Renal pelvis (tissue), 12 donors: ENCODE measurements at places on chromosomes 5 and 9. TPM values are rescaled to one million over a fixed set of nuclear protein-coding genes. Genes with fewer than 3 reads are reported as not detected.

Gene TUSC1
- 17.4 TPM for polyA plus RNA-seq

Gene ZNG1F
- 10.4 TPM for polyA plus RNA-seq

Gene MED10
- 35.2 TPM for polyA plus RNA-seq

DNA sequence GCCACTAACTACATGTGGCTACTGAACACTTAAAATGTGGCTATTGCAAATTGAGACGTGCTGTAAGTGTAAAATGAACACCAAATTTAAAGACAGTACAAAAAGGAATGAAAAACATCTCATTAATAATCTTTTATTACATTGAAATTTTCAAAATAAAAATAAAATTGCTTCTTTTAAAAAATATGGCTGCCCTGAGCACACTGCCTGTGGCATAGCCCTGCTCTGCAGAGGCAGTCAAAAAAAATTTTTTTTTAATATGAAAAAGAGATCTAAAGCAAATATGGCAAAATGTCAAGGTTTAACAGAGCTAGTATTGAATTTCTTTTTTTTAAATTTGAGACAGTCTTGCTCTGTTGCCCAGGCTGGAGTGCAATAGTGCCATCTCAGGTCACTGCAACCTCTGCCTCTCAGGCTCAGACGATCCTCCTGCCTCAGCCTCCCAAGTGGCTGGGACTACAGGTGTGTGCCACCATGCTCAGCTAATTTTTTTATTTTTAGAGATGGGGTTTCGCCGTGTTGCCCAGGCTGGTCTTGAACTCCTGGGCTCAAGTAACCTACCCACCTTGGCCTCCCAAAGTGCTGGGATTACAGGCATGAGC lies 25.6 kb downstream of the CARNMT1 start:
- no peak for DNase-seq

GRCh38 chr9:131483319-131484050 lies 19.2 kb upstream of the POMT1 start:
- DNase-seq = no peak

GRCh38 chr9:136644343-136644592 lies 18.4 kb upstream of the EGFL7 start:
- DNase-seq = no peak

DNA sequence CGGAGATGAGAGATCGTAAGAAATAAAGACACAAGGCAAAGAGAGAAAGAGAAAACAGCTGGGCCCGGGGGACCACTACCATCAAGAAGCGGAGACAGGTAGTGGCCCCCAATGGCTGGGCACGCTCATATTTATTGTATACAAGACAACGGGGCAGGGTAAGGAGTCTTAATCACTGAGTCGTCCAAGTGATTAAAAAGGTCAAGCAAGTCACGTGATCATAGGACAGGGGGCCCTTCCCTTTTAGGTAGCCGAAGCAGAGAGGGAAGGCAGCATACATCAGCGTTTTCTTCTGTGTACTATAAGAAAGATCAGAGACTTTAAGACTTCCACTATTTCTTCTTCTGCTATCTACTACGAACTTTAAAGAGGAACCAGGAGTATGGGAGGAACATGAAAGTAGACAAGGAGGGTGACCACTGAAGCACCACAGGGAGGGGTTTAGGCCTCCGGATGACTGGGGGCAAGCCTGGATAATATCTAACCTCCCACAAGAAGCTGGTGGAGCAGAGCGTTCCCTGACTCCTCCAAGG lies 24.6 kb upstream of the QSOX2 start:
- DNase-seq = no peak

- DNase-seq = no peak
Measured at GRCh38 chr9:81683238-81683637, 6.1 kb downstream of the TLE1 start.

DNA sequence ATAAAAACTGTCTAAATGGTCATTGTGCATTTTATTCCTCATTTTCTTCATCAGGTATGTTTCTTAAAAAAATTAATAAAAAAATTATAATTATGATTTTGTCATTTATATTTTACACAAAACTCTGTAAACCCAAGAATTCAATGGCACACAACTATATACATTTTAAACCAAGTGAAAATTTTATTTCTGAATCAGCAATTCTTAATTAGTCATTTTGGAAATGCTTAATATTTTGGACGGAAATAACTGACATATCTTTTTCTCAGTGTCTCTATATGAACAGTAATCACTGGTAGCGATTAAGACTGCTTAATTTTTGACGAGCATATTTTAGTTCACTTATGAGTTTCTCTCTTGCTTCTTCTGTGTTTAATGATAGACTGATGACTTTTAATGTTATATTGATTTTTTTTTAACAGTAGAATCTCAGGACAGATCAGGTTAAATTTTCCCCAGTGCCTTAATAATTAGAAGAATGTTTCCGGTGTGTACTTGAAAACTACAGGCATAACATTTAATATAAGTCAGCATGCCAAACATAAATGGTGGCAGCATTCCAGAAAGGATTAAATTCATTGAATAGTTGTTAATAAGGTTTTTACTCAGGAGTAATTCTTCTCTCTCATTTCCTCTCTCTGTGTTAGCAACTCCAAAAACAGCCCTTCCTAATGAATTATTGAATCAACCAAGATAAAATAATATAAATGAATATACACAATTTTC lies 644.7 kb upstream of the CDH6 start:
- DNase-seq = no peak

GRCh38 chr9:127873223-127873691 lies 4.2 kb downstream of the AK1 start:
- no peak for DNase-seq

DNA sequence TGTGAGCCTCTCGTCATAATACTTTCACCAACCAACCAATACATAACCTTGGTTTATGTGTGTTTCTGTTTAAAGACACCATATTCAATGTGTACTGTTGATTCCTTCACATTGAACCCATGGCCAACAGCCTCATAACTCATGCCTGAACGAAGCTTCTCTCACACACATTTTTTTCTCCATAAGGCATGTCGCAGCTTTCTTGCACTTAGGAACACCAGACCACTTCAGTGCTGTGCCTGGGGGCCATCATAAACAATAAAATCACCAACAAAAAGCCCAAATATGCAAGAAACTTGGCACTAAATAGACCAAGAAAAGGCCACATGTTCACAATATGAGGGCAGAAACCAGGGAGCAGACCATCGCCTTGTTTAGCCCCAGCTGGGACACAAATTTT lies 192.2 kb downstream of the ROR2 start:
- no peak for DNase-seq

- DNase-seq = no peak
Measured at GRCh38 chr5:90845723-90846554, 287.3 kb downstream of the ADGRV1 start.
